Fibroblast of villous mesenchyme (primary cell): ENCODE measurements at places on chromosomes 2 and 18. TPM values are rescaled to one million over a fixed set of nuclear protein-coding genes. Genes with fewer than 3 reads are reported as not detected.
A peak's percentile ranks its signal among the peaks of the same experiment; 100 is the strongest.

- no peak for DNase-seq
These were observed 242.9 kb downstream of the KCNJ3 start for GRCh38 chr2:154941379-154941778.

DNA sequence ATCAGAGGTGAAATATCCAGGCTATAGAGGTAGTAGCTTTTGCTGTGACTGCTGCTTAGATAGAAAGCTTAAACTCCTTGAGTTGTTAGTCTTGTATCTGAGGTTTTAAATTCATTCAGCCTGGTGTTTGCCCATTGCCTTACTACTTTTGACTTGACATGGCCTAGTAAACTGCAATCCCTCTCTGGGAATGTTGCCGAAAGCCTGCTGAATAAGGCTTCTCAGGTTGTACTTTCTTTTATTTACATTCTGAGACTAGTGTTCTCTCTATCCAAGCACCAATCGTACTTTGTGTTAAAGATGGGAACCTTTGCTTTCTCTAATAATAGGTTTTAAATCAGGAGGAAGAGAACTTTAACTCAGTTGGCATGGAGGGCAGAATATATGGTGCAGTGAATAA, 357.6 kb upstream of the CWC22 start:
- DNase-seq: no peak

DNA sequence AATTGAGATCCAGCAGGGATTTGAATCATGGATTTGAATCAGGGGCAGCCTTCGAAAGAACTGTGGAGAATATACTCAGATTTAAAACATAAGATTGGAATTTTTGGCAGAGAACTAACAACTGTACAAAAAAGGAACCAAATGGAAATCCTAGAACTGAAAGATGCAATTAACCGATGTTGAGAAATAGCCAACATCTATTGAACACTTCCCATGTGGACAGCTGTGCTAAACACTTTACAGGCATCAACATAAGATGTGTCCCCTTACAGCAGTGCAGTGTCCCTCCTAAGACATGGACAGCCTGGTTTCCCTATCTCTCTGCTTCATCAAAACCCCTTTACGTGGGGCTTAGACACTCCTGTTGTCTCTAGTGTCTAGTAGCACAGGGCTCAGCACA, 3.7 kb upstream of the IL1RN start:
- DNase-seq: no peak

GRCh38 chr2:9179572-9180201, 26.9 kb upstream of the ASAP2 start:
- DNase-seq: peak; percentile 85

- peak; percentile 41 for DNase-seq
These were observed at the start of gene RPRM for GRCh38 chr2:153478289-153479261. Gene RPRM (minus strand): TSS chr2:153478762. CDS start chr2:153478565, 197 bp downstream.

Gene OR6B2
- total RNA-seq: not detected in 2 replicates

GRCh38 chr18:27582760-27583412, 397.8 kb upstream of the CHST9 start:
- DNase-seq: no peak

GRCh38 chr18:77074431-77074830, 58.2 kb downstream of the MBP start:
- DNase-seq: no peak

- DNase-seq: no peak
These were observed 1.6 kb downstream of the DSC2 start for GRCh38 chr18:31100436-31101182.

DNA sequence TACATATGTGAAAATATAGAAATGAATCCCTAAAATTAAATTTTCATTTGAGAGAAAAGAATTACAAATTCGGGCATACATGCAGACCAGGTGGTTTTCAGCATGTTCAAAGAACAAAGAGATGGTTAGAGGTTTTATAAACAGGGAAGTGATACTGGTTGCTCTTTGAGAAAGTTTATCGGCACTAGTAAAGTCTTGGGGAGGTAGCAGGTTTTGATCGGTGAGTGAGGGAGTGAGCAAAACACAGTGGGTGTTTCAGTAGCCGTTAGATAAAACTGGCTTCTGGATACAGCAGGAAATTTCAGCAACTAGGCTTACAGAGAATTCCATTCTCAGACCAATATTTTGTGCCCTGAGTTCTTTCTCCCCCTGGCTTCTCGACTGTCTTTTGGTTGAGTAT, 51.1 kb downstream of the DSC3 start:
- DNase-seq: no peak
